ENCODE measurements at places on chromosomes 13 and 19.

DNA sequence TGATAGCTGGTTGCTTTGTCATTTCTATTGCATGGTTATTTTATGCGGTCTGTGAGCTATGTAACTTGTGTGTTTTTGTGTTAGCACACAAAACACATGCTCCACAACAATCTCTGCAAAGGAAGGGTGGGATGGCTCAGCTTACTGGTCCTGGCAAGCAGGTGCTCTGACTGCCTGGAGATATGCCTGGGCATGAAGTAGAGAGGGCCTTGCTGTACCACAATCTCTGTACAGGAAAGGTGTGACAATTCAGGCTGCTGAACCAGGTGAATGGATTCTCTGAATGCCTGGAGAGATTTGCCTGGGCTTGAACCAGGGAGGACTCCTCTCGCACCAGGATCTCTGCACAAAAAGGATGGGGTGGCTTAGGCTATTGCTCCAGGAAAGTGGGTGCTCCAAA is 69.5 kb downstream of the STOML3 start:
- no peak for DNase-seq

- DNase-seq = peak; percentile 55
These were observed 133.9 kb downstream of the AKAP11 start for GRCh38 chr13:42405665-42406390.

GRCh38 chr13:110474713-110475112 is 86.8 kb downstream of the RAB20 start:
- no peak for DNase-seq

DNA sequence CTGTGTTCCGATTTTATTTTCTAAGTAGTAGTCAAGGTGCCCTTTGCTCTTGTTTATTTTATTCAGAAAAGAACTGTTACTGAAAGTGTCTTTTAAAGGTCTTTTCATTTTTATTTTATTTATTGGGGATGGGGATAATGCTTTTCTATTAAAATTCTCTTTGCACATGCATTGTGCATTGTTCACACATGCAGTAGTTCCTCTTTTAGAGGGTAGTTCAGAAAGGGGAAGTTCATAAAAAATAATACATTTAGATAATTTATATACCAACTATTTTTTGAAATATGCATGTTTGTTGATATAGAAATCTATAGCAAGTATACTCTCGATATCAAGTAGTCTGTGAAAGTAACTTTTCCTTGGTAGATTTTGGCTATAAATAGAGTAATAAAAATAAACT is 3.5 kb downstream of the GPC5 start:
- DNase-seq = no peak

GRCh38 chr19:39410831-39411080 is 1.7 kb upstream of the PLEKHG2 start:
- DNase-seq = no peak

DNA sequence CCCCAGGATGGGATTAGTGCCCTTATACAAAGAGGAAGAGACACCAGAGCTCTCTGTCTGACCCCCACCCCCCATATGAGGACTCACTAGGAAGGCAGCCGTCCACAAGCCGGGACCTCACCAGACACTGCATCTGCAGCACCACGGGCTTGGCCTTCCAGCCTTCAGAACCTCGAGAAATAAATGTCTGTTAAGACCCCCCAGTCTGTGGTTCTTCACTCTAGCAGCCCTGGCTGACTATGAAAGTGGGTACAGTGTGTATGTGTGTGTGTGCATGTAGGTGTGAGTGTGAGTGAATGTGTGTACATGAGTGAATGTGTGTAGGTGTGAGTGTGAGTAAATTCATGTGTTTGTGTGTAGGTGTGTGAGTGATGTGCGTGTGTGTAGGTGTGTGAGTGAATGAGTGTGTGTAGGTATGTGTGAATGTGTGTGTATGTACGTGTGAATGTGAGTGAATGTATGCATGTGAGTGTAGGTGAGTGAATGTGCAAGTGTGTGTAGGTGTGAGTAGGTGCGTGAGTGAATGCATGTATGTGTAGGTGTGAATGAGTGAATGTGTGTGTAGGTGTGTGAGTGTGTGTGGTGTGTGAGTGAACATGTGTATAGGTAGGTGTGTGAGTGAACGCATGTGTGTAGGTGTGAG is 201.6 kb upstream of the ZNF536 start:
- DNase-seq = no peak

GRCh38 chr19:43818500-43818899 is 8.6 kb upstream of the ZNF283 start:
- no peak for DNase-seq

GRCh38 chr13:21033212-21033840 is 28.1 kb downstream of the LATS2 start:
- no peak for DNase-seq

GRCh38 chr19:12346896-12347295 is 13.5 kb upstream of the ZNF563 start:
- peak; percentile 18 for DNase-seq

- no peak for DNase-seq
These were observed 22.7 kb downstream of the HPN start for GRCh38 chr19:35063940-35064818.

DNA sequence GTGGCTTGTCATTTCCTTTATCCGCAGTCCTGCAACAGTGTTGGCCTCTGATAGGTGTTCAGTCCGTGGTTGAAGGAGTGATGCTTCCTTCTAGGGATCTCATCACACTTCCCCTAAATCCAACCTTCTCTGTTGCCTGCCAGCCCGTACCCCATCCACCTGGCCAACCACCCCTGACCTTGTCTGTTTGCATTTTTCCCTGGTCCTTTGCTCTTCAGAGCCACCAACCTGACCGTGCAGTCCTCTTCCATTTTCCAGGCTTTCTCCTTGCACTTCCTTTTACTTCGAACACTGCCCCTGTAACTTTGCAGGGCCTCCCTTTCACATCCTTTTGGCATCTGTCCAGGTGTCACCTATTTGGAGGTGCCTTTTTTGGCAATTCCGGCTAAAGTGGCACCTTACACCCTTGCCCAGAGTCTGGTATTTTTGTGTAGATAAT is 696 bp downstream of the ZNF460 start:
- peak; percentile 12 for DNase-seq

GRCh38 chr19:367561-367960 is 23.0 kb upstream of the MIER2 start:
- no peak for DNase-seq

DNA sequence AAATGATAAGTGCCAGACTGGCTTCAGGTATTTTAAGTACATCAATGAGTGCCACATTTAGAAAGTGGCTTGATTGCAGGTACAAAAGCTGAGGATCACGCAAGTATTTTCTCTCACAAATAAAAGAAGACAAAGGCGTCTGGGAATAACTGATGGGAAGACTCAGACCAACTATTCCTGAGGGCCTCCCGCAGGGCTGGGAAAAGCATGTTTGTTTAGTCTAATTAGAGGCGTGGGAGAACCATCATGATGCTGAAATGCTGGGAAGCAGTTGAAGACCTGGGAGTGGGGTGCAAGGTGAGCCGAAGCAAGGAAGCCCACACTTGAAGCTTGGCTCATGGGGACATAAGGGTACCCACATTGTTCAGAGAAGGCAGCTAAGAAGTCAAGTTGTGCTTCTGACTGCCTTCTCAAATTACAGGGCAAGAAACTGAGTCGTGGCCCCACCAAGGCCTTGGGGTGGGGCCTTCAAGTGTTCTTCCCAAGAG is 536.0 kb downstream of the MYO16 start:
- no peak for DNase-seq

- DNase-seq = no peak
These were observed 4.3 kb upstream of the A1BG start for GRCh38 chr19:58357481-58358145.

GRCh38 chr13:30093236-30093635 is 214.1 kb downstream of the KATNAL1 start:
- no peak for DNase-seq

Measured in activated CD4-positive, alpha-beta T cell treated with anti-CD3 and anti-CD28 coated beads for 4 hours (primary cell).